Stimulated activated CD8-positive, alpha-beta memory T cell treated with anti-CD3 and anti-CD28 coated beads, Interleukin-7, amount 100 ng/mL, for 48 hours (primary cell): ENCODE measurements at places on chromosomes 6 and 20.

GRCh38 chr20:58647162-58647795 is 3.8 kb upstream of the STX16 start:
- DNase-seq, result no peak

DNA sequence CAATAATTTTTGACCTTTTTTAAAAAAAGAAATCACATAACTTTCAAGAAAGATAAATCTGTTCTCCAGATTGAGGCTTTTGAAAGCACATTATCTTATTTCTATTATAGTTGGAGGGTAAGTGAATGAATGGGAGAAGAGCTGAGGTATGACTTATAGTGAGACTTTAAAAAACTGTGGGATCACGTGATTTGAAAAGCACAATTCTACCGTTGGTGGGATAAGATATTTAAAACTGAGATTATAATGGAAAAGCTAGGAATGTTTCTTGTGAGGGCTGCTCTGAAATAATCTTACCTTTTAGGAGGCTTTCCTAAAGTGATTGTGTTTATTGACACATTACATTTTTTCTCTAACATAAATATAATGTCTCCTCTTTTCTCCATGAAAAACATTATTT is 9.5 kb upstream of the OPN5 start:
- no peak for DNase-seq

GRCh38 chr6:156114541-156114940 is 658.9 kb upstream of the NOX3 start:
- DNase-seq, result no peak

GRCh38 chr6:139757784-139758183 is 383.3 kb upstream of the CITED2 start:
- no peak for DNase-seq

- DNase-seq, result no peak
These were observed 108.9 kb downstream of the COL12A1 start for GRCh38 chr6:75096966-75097365.

DNA sequence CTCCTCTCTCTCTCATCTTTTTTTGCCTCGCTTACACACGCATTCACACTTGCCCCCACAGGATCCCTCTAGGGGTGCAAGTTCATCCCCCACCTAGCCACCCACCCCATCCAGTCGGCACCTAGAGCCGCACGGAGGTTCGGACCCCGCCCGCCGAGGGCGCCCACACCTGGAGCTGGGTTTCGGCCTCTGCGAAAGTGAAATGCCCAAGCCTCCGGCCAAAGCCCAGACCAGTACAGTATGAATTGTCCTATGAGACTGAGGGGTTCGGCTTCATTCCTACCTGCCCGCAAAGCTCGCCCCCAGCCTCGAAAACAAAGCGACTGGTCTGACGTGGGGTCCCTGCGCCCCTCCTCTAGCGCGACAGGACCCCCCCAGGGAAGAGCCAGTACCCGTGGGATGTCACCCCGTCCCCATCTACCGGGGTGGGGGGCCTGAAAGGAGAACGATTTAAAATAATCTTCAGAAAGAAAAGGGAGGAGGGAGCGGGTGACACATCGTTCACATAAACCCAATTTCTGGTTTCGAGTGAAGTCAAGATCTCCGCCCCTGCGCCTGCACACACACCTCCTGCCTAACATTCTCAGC is 1.5 kb downstream of the TFAP2A start:
- DNase-seq, result no peak

- no peak for DNase-seq
These were observed 150.7 kb downstream of the UTRN start for GRCh38 chr6:144435602-144436426.

GRCh38 chr6:15462717-15463525 is 199.9 kb downstream of the DTNBP1 start:
- no peak for DNase-seq

GRCh38 chr6:74597840-74598239 is 608.0 kb downstream of the COL12A1 start:
- no peak for DNase-seq

DNA sequence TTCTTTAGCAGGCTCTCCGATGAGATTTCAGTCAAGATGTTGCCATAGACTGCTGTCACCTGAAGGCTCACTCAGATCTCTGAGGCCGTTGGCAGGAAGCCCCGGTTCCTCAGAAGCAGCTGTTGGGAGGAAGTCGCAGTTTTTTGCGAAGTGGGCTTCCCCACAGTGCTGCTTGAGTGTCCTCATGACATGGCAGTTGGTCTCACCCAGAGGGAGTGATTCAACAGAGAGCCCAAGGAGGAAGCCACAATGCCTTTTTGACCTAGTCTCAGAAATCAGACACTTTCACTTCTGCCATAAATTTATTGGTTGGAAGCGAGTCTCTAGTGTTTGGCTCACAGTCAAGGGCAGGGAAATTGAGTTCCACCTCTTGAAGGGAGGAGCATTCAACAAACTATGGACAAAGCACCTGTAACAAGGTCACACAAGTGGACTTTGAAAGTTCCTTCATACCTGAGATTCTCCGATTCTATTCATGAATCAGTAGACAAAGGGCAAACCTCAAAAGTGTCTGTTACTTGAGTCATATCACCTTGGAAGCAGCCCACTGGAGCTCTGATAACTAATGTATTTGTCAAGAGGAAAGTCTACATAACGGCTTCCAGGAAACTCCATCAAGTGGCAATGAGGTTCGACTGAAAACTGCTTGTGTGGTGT is 208.3 kb downstream of the TASP1 start:
- peak; percentile 30 for DNase-seq

DNA sequence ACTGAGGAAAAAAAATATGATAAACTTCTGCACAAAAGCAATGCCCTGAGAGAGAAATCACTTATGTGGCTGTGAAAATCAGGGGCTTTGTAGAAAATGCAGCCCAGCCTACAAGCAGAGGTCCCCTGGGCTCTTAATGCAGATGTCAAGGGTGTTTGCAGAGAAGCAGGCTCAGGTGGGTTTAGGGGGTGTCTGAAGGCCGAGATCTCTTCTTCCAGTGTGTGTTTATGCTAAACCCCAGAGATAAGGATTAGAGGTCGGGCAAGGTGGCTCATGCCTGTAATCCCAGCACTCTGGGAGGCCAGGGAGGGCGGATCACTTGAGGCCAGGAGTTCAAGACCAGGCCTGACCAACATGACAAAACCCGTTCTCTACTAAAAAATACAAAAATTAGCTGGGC is 78.5 kb downstream of the TMEM242 start:
- no peak for DNase-seq

GRCh38 chr20:46342451-46343347 is 34.4 kb upstream of the CDH22 start:
- DNase-seq, result no peak

DNA sequence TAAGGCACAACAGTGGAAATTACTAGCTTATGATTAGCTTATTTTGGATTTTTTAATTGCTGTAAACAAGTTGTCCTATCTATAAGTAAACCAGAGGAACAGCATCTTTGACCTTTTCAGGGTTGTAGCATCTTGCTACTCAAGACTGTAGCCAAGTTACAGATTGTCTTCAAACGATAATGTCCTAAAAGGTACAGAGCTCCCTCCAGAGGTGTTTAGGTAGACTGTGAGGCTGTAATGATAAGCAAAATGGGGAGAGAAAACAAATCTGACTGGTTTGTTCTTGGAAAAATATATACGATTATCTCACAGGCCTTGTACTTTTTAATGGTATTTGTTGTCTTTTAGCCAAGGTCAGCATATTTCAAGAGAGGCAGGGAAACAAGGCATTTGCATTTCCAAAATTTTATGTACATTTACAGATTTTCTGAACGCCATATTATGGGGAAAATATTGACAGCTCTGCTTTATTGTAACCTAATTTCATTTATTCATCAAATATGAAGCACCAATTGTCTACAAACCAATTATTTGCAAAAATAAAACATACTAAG is 273.4 kb downstream of the MEI4 start:
- DNase-seq, result no peak

DNA sequence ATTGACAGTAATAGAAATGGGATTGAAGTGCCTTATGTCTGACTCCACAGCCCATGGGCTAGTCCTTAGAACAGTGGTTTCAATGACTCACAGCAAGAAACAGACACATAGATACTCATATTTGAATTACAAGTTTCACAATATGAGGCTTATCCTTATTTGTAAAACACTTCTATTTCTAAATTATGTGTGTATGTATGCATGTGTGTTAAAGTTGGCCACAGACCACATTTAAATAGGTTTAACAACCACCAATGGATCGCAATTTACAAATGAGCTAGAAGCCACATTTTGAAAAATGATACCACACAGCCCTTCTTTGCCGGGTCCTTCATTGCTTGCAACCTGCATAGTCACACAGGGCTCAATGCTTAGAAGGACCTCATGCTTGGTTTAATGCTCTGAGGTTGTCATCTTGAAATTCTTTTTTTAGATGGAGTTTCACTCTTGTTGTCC is 157.8 kb upstream of the PREP start:
- DNase-seq, result no peak

DNA sequence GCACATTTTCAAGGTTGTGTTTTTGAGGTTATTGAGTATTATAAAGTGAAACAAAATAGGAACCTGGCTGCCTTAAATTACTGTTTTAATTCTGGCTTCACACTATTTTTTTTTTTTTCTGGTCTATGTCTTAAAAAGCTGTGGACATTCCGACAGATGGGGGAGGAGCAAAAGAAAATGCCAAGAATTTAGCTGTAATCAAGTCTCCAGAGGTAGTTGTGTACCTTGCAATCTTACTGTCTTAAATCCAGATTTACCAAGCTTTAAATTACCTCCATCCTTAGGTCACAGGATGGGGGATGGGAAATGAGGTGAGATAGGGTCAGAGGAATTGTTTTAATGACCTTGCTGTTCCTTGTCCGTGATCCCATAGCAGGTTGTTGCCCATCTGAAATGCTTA is 182.8 kb downstream of the UTRN start:
- no peak for DNase-seq

- no peak for DNase-seq
These were observed 8.8 kb downstream of the NKX2-4 start for GRCh38 chr20:21388566-21388965.

DNA sequence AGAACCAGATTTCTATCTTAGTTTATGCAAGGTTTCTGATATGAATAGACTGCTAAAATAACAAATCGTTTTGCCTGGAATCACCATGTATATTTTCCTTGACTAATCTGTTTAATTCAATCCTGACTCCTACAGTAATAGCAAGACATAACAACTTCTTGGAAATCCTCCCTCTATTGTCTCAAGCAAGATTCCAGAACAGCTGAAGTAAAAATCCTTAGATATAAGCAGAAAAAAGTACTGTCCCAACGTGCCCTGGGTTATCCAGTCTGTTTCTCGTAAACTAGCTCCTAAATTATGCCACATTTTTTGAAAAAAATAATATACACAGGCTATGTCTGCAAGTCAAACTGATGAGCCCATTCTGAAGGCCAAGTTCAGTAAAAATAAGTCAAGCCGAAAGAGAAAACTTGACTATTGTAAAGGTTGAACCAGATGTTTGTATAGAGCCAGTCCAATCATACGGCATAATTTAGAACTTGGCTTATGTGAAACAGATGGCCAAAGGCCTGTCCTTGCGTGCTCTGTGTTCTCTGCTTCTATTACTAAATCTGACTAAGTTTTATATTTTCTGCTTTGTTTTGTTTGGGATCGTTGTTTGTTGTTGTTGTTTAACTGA is 341.6 kb upstream of the NRSN1 start:
- no peak for DNase-seq

DNA sequence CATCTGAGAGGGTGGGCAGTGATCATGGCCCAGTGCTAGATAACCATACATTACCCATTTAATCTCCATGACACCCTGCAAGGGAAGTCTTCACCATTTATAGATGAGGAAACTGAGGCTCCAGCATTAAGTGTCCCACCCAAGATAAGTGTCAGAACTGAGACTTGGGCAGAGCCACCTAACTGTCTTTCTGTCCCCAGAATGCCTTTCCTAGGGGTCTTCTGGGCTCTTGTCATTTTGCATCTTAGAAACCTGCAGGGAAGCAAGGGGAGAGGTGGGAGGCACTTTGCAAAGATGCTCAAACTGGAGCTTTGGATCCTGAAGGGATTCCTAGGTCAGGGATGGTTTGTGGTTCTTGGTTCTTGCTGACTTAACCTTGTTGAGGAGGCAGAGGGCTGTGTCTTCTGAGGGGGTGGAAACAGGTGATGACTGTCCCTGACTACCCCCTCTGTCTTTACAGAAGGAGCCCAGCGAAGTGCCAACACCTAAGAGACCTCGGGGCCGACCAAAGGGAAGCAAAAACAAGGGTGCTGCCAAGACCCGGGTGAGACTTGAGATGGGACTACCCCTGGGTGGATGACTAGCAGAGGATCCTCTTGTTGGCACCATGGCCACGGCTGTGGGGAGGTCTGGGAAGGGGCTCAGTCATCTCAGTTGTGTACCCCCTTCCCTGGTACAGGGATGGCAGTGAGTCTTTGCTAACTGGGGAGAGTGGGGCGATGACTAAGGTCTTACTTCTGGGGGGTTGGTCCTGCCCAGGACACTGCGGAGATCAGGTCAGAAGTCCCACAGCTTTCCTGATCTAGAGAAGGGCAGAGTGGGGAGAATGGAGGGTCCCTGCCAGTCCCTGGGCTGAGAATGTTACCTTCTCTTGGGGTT is 5.8 kb downstream of the HMGA1 start:
- DNase-seq, result no peak
